Activated B cell treated with CpG ODN at 0.5 μM for 24 hours (primary cell): ENCODE measurements at places on chromosomes 7 and 10.

GRCh38 chr7:142745091-142745635, 4.1 kb upstream of the PRSS1 start:
- no peak for DNase-seq

GRCh38 chr10:6787718-6788117, 207.6 kb upstream of the PRKCQ start:
- DNase-seq, result no peak

DNA sequence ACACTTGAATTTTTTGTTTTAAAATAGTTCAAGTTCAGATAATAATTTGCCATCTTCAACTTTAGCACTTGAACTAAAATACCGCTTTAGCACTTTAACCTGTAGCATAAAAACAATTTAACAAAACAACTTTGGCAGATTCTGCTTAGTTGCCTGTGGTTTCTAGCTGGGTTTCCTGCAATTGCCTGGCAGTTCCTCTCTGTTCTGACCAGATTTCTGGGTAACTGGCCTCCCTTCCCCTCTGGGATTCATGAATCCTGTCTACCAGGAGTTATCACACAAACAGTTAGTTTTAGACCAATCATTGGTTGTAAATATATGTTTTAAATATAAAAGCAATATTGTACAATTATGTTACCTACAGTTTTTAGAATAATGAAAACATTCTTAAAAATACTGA, 89.8 kb upstream of the HDAC9 start:
- DNase-seq, result no peak

DNA sequence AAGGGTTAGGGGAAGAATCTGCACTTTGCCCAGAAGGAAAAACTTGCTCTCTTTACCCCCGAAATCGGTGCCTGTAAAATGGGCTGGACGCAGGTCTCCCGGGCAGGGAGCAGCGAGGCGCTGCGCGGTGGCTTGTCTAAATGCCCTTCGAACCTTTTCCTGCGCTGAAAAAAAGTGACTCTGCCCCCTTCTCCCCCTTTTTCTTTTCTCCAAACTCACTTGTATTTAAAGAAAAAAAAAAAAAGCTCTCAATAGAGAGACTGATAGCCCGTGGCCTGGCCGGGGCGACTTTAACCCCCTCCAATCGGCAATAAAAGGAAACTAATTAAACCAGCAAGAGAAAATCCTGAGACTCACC, 286 bp downstream of the SP8 start:
- DNase-seq, result no peak

DNA sequence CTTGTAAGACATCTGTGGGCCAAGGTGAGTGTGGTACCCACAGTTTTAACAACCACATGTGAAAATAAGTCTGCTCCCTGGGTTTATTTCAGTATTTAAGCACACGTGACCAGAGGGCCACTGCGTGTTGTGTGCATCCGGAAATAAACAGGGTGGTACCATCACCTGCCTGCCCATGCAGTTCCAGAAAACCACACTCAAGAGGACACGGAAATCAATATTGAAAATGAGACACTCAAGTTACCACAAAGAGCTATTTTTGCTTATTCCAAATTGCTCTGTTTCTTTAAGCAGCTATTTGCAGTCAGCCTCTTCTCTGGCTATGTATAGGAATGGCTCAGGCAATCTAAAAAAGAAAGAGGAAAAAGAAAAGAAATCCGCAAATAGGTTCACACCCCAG, 71.8 kb upstream of the LOXL4 start:
- no peak for DNase-seq

GRCh38 chr10:84543948-84544347, 215.6 kb downstream of the CCSER2 start:
- DNase-seq, result no peak

GRCh38 chr10:117727421-117727820, 184.9 kb downstream of the EMX2 start:
- no peak for DNase-seq

GRCh38 chr10:103811463-103811862, 43.9 kb downstream of the SH3PXD2A start:
- no peak for DNase-seq

DNA sequence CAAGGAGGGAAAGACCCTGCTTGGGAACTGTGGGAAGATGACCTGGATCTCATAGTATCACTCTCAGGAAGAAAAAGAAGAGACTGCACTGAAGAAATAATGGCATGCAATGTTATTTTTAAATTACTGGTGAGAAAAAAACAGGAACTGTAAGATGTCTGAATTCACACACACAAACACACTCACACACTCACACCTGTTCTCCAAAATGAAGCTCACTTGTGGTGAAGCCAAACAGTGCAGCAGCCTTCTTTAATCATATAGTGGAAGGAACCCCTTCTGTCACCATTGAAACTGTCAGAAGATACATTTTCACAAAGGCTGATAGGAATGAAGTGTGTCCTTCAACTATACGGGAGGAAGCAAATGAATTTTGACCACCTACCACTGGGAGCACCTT, 156.5 kb upstream of the GHITM start:
- DNase-seq, result no peak

DNA sequence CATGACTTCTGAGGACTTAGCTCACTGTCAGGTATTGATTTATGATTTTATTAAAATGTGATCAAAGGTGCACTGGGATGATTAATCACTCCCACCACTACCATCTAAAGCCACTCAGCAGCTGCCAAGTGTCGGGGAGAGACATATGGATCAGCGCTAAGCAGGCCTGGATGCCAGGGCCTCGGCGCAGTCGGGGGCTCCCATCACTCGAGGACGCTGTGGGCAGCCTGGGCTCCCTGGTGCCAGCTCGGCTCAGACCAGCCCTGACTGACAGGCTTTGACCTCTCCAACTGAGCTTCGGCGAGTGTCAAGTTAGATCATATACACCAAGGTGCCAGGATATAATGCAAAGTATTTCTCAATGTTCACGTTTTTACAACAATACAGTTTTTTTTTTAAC, 267.7 kb downstream of the ACTR3B start:
- DNase-seq, result no peak

- no peak for DNase-seq
Measured at GRCh38 chr10:69635428-69636272, 5.6 kb downstream of the FAM241B start.

DNA sequence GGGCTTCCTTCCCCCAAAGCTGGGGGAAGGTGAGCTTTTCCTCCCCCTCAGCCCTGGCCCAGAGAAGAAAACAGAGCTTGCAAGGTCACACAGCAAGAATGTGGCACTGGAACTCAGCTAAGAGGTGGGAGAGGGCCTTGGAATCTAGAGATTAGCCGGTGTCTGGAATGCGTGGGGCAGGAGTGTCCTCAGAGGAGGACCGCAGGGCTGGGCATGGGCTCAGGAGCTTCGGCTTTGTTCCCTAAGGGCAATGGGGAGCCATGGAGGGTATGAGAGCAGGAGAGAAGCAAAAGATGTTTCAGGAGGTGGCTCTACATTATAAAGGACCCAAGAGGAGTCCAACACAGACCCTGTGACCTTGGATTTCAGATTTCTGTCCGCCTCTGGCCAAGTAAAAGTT, 127.2 kb upstream of the TNRC18 start:
- no peak for DNase-seq

GRCh38 chr10:44967616-44968015, 8.0 kb downstream of the RASSF4 start:
- no peak for DNase-seq

- no peak for DNase-seq
Measured at GRCh38 chr7:151900591-151900985, 23.7 kb upstream of the PRKAG2 start.

GRCh38 chr7:124536156-124536762, 229.3 kb downstream of the GPR37 start:
- no peak for DNase-seq

DNA sequence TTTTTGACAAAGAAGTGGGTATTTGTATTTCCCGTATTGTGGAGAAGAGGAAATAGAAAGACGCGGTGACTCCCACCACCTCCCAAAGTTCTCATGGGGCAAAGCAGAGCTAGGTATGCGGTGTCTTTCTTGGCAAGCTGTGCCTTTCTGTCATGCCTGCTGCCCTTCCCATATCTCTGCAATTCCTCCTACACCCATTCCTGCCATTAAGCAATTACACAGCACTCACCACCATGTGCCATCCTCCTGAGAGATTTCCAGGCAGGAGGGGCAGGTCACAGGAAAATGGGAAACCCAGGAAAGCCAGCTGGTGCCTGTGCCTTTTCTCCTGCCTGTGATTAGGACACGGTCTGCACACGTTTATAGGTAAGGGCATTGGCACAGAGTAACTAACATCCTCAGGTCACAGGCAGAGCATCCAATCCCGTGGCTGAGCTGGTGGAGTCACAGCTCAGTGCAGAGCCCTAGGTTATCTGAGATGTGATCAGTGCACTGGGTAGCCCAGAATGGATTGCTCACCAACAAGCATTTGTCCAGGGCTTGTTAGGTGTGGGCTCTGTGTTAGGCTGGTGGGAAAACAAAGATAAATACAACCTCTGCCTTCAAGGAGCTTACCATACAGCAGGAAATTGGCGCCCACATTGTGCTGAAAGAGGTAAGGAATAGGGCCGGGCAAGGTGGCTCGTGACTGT, 9.4 kb upstream of the CRTAC1 start:
- DNase-seq, result no peak

- DNase-seq, result no peak
Measured at GRCh38 chr7:22318376-22318775, 38.6 kb downstream of the RAPGEF5 start.

DNA sequence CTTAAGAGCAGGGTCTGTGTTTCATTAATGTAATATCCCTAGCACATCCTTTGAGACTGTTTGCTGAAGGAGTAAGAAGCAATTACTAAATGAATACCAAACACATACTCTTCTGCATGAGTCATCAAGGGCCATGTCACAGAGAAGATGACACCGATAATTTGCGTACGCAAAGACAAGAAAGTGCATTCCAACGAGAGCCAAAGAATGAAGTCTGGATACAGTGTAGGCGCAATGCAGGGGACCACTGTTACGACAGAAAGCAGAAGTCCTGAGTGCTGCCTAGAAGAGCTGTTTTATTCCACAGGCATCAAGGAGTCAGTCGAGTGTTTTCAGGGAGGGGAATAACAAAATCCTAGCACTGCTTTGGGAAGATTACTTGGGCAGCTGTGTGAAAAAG, 62.7 kb downstream of the VPS41 start:
- no peak for DNase-seq
